ENCODE measurements at places on chromosomes 12 and 14.

DNA sequence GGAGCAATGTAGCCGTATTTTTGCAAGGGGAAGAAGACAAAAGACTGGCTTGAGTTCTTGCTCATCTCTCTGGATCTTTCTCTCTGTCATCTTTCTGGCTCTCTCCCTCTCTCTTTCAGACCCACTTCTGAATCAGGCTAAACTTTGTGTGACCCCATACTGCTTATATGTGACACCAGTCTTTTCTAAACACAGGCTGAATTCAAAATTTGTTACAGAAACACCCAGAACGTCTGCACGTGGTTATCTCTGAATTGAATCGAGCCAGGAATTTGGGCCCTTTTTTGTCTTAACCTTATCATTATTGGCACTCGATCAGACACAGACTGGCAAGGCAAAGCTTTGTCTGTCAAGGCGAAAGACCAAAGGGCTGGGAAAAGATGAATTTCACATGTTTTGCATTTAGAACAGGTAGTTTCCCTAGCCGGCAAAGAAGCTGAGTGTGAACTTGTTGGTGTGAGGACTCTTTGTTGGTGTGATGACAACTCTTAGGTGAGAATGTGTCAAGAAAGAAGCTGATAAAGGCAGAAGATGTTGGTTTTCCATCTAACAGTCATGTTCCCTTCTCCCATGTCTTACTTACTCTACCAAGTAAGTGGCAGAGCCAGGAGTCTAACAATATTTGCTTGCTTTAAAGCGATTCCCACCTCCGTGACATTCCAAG is 150.2 kb upstream of the RFLNA start:
- DNase-seq: no peak

DNA sequence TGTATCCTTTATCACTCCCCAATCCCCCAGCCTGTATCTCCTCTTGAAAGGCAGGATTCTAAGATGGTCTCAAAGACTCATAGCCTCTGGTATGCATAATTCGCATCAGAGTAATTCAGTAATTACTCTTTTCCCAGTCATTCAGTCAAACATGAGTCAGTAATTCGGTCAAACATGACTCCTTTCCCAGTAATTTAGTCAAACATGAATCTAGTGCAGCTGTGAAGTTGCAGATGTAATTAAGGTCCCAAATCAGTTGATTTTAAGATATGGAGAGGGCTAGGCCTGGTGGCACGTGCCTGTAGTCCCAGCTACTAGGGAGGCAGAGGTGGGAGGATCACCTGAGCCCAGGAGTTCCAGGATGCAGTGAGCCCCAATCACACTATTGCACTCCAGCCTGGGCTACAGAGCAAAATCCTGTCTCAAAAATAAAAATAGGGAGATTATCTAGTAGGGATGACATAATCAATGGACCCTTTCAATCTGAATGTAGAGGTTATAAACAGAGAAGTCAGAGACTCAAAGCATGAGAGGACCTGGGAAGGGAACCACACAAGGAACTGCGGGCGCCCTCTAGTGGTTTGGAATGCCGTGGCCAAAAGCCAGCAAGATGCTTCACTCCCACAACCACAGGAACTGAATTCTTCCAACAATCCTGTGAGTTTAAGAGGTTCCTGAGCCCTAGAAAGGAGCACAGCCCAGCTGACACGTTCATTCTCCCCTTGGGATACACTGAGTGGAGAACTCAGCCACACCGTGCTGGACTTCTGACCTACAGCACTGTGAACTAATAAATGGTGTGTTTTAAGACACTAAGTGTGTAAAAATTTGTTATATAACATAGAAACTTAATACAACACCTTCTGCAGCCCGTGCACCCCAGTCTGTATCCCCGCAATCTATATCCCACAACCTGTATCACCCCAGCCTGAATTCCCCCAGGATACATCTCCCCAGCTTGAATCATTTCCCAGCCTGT is 14.3 kb upstream of the ARMH4 start:
- peak; percentile 61 for DNase-seq

DNA sequence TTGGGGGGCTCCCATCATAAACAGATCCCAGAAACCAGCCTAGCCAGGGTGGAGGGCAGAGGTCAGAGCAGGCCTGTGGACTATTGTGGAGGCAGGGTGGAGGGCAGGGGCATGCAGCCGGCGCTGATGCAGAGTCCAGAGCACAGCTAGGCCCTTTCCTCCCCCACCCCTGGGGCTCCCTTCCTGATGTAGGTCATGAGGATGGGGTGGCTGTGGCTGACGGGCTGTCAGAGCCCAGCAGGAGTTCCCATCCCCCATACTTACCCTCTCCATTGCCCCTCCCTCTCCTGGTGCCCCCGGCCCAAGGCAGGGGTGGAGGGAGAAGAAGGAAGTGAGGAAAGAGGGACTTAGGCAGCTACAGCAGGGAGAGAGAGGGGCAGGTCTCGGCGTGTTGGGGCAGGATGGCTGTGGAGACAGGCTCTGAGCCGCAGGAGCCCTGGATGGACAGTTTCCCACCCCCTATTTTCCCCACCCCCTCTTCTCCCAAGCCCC is 5.7 kb upstream of the ZNF385A start:
- no peak for DNase-seq

DNA sequence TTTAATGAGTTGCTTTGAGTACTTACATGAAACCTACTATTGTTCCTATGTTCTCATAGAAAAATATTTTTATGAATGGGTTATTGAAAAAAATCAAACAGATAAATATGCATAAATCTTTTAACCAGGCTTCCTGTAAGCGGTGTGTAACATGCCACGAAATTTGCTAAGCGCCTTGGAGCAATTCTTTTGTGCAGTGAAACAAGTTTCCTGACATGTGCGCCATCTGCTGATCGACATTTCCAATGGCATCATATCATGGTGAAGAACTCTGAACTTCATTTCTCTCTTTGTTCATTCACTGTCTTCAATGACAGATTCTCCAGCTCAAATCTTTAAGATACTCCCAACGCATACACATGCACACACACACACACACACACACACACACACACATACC is 145.6 kb upstream of the NAV3 start:
- DNase-seq: no peak

- DNase-seq: no peak
Measured at GRCh38 chr14:85824526-85824925, 294.6 kb downstream of the FLRT2 start.

DNA sequence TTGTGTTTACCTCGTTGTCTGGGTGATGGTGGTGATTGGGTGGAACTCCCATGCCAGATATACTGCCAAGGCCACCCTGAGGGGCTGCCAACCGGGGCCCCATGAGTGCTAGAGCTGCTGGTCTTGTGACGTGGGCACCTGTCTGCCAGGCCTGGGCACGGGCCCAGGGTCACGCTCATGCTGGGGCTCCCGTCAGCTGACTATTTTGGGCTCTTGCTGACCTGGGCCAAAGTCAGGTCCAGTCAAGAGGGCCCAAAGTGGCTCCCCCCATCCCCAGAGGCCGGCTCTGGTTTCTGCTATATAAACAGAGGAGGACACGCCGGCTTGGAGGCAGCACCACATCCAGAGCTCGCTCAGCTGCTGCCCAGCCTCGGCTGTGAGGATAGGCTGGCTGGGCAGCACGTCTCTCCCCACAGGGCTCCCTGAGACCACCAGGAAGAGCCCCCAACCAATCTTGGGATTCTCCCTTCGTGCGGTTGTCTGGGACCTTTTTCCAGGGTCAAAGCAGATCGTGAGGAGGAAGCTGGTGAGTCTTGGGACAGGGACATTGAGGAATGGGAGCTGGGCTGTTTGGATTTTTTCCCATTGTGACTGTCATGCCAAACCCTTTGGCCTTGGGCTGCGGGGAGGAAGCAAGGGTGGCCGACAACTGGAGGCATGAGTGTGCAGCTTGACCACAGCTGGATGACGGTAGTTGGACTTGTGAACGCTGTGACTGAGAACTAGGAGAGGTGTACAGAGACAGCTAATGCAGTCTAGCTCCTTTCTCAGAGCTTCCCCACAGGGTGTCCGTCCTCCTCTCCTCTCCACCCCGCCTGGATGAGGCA is 7.6 kb upstream of the NR4A1 start:
- DNase-seq: no peak

DNA sequence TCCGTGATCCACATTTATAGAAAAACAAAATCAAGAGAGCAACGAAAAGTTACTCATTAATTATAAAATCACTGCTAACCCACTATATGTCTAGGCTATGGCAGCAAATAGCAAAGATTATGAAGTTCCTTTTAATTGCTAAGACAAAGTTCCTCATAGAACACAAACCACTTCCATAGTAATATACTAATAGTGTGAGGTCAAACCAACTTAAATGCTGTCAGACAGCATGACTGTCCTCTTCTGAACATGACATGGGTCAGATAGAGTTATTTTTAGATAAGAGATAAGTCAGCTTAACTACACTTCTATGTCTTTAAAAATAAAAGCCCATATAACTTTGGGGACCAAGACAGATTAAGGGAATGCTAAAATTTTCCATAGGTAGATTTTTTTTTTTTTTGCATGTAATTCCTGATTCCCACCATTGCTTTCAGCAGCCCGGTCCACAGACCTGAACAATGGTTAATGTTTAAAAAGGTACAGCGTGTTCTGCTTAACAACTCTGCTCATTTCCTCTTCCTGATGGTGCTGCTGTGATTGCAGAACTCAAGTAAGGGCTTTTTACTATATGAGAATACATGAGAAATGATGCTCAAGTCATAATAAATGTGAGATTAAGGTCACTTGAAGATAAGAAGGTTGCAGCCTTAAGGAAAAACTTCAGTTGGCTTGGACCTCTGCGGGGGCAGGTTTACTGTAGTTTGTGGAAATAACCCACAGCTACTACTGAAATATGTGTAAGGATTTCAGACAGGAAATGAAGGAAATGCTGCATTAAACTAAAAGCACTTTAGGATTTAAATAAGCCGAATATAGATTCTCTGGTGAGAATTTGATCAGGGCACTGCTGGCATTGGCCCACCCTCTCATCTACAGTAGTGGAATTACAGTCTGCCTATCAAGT is 37.7 kb upstream of the DUSP6 start:
- DNase-seq: no peak

- DNase-seq: no peak
Measured at GRCh38 chr12:3596703-3597415, 105.9 kb downstream of the PRMT8 start.

- peak; percentile 19 for DNase-seq
Measured at GRCh38 chr14:90060312-90060964, 1.4 kb upstream of the KCNK13 start.

DNA sequence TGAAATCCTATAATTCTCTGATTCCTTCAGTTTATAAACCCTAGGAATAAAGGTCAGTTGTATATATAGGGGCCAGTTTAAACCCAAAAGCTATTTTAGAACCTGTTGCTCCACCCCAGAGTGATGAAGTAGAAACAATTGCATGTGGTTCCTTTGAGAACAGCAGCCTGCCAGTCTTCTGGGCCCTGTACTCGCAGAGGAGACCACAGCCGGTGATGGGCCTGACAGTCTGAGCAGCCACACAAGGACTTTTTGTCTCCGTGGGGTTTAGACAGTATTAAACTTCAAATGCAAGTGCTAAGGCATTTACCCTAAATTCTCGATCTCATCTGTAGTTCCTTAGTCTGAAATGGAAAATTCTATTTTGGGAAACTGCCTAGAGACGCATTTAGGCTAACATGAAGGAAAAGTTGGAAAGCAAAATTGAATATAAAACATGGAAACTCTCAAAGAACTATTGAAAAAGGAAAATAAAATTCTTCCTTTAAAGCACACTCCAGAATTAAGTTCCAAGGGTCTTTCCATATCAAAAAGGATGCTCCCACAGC is 80.6 kb downstream of the PRICKLE1 start:
- DNase-seq: no peak

GRCh38 chr12:57694459-57695019 is 607 bp downstream of the OS9 start:
- no peak for DNase-seq

- DNase-seq: no peak
Measured at GRCh38 chr14:96274122-96274521, 18.1 kb downstream of the BDKRB1 start.

GRCh38 chr12:23055004-23055403 is 430.0 kb downstream of the ETNK1 start:
- no peak for DNase-seq

GRCh38 chr12:85549640-85550039 is 269.6 kb downstream of the ALX1 start:
- DNase-seq: no peak

DNA sequence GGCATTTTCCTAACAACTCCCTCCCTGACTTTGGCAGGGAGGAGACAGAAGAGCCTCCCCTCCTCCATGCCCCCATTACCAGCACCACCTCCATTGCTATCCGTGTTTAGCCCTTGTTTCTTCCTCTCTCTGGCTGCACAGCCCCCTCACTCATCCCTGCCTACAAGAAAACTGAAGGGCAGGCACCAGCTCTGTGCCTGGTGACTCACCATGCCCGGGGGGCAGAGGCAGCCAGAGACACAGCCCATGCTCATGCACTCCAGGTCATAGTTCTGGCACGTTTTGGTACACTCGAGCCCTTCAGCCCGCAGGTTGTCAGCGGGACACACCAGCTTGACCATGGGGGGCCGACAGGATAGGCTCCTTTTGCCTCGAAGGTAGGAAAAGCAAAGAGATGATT is 80.4 kb downstream of the VWF start:
- DNase-seq: no peak

GRCh38 chr12:124861492-124861891 is 2.2 kb downstream of the SCARB1 start:
- no peak for DNase-seq

DNA sequence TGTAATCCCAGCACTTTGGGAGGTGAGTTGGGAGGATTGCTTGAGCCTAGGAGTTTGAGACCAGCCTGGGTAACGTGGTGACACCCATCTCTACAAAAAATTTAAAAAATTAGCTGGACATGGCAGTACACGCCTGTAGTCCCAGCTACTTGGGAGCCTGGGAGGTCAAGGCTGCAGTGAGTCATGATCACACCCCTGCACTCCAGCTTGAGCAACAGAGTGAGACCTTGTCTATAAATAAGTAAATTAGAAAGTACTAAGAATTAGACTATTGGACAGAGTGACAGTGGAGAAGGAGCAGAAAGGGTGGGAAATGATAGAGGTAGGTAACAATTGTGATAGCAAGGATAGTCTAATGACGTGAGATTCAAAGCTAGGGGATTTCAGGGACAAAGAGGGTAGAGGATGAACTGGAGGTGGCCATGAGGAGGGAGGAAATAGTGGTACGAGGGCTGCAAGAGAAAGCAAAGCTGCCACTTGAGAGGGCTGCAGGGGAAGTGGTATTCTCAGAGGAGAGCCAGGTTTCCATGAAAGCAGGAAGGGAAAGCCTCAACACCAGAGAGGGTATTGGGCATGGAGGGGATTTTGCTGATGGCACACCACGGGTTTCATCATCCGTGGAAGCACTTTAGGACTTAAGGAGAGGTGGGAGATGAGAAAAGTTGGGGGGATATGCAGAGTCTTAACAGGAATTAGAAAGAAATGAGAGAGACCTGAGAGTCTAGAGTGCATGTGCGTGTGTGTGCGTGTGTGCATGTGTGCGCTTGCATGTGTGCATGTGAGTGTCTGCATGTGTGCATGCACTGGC is 85.6 kb downstream of the SYNE2 start:
- DNase-seq: peak; percentile 42

GRCh38 chr14:55508676-55509075 is 68.3 kb upstream of the TBPL2 start:
- no peak for DNase-seq
